ENCODE measurements at places on chromosomes 12 and 14.

GRCh38 chr14:89194376-89194775 lies 222.7 kb downstream of the FOXN3 start:
- no peak for DNase-seq

GRCh38 chr14:105989566-105990302 lies 463.4 kb downstream of the TMEM121 start:
- no peak for DNase-seq

- no peak for DNase-seq
These were observed 68.6 kb downstream of the HMGA2 start for GRCh38 chr12:65892841-65893251.

GRCh38 chr12:61137677-61138414 lies 1122.4 kb upstream of the USP15 start:
- DNase-seq, result no peak

GRCh38 chr14:53743371-53743770 lies 213.3 kb downstream of the BMP4 start:
- no peak for DNase-seq

- no peak for DNase-seq
These were observed 32.4 kb downstream of the FERMT2 start for GRCh38 chr14:52918486-52918885.

DNA sequence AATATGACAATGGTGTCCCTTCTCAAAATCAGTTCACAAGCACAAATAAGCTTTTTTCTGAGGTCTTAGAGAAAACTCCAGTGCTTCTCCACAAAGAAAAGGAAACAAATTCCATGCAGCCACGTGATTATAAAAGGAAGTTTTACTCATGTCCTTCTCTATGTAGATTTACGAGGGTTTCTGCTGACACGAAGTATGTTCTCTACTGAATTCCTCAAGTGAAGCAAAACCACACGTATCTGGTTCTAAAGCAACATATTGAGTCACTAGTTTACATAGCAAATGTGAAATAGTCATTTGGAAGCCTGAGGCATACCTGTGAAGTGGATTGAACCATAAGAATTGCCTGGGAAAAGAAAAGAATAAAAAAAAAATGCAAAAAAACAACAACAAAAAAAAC lies 31.9 kb downstream of the BMP4 start:
- no peak for DNase-seq

- no peak for DNase-seq
These were observed 208.8 kb downstream of the EPS8 start for GRCh38 chr12:15580431-15580830.

- no peak for DNase-seq
These were observed 185.1 kb downstream of the GRIP1 start for GRCh38 chr12:66493819-66494218.

DNA sequence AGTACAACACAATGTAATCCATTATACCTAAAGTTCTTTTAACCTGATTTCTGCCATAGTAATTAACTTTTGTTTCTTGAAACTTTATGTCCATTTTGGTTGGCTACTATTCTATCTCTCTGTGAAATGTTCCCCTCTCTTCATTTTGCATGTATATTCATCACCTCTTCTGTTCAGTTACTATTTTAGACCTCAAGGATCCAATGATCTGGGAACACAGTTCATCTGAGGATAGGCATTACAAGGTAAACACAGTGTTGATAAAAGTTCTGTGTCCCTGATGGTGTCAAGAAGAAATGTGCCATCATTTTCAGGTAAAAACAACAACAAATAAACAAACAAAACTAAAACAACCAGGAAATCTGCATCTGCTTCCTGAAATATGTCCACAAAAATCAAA lies 102.2 kb upstream of the IFNG-AS1 start:
- no peak for DNase-seq
